H9 (cell line): ENCODE measurements at places on chromosomes 4 and X.

- no peak for DNase-seq
Observed at GRCh38 chr4:167966143-167966542, 126.2 kb upstream of the ANXA10 start.

GRCh38 chr4:31545755-31546154 lies 825.6 kb downstream of the PCDH7 start:
- no peak for DNase-seq

GRCh38 chr4:7973545-7973981 lies 33.9 kb upstream of the AFAP1 start:
- no peak for DNase-seq

DNA sequence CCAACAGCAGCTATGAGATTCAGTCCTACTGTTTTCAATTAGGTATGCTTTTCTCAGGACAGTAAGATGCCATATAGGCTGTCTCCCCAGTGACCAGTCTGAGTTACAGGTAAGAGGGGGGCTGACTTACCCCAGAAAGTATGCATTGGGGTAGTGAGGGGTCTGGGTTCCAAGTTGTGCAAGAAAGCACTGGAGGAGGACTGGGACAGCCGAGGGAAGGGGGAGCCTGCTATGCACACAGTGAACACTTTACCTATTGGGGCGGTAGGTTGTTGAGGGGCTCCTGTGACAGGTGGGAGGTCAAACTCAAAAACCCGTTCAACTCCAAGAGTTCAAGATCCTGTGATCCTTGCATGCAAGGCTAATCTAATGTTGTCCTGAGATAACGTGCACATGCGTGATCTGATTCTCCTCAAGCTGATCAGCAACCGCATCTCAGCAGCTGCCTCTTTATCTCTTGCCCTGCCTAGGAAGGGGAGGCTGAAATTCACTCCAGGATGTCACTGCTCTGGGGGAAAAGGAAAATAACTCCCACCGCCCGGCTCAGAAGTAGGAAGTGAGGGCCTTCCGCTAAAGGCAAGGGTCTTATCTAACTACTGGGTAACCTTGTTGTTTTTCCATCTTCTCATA lies 108.8 kb upstream of the KIT start:
- no peak for DNase-seq

GRCh38 chr4:174256277-174256713 lies 27.2 kb downstream of the FBXO8 start:
- DNase-seq: no peak

DNA sequence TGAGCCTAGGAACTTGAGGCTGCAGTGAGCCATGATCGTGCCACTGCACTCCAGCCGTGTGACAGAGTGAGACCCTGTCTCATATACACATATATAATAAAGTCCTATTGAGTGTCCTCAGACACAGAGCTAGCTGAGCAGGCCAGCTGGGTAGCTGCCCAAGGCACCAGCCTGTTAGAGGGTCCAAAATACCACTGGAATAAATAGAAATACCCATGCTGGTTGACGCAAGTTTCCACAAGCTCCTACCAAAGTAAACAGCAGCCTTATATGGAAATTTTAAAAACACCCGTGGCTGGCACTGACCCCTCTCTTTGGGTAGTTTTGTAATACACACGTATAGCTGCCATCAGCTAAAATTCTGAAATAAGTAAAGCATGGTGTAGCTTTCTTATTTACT lies 348.6 kb downstream of the BCOR start:
- DNase-seq: no peak

- DNase-seq: no peak
Observed at GRCh38 chr4:128951316-128951715, 141.8 kb downstream of the JADE1 start.

DNA sequence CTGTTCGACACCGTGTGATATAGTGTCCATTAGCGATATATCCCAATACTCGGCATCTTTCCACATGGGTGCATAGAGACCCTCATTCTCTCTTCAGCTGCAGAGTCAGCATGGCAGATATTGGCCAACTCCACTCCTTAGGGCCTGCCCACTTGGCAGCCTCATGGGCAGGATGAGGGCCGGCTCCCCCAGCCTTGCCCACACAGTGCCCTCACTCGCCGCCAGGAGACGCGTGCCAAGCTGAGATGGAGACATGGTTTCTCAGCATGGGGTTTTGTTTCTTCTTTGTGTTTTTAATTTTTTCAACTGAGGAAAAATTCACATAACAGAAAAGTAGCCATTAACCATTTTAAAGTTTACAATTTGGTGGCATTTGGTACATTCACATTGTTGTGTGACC lies 5.3 kb upstream of the PLXNA3 start:
- DNase-seq: no peak

DNA sequence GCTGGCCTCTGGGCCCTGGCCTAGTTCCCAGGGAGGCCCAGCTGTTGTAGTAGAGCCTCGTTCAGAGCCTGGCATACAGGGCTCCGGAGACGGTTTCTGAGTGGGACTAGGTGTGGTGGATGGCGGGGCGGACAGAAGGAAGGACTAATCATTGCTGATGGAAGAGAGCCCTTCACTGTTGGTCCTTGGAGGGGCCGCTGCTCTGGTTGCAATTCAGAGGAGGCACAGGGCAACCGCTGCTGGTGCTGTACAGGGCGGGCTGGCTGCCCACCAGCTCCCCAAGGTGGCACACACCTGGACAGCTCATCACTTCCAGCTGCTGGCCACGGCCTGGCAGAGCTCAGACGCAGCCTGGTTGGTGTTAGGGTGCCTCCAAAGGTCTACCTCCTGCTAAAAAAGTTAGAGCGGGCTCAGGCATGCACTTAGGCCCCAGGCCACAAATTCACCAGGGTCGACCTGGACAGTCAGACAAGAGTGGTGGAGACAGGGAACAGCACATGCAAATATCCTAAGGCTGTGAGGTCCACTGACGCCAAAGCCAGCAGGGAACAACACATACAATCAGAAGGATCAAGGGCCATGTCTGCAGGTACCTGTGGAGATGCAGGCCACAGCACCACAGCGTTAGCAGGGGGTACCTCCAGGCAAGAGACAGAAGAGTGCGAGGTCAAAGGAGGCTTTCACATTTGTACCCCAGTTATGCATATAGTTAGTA lies 7.5 kb upstream of the RNF4 start:
- DNase-seq: no peak

DNA sequence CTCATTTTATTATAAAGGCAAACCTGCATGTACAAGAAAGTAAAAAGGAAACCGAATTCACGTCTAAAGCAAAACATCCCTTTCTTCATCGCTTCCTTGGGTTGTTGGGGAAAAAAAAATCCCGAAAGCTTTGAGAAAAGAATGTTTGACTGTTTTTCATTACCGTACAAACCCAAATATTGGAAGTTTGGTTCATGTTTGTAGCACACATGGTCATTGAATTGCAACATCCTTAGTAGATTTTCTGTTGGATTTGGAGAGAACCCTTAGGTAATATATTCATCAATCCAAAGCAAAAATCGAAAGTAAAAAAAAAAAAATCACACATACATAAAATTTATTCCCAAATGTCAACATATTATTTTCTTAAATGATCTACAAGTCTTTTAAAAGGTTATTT lies 420.3 kb downstream of the MAPK10 start:
- DNase-seq: no peak

DNA sequence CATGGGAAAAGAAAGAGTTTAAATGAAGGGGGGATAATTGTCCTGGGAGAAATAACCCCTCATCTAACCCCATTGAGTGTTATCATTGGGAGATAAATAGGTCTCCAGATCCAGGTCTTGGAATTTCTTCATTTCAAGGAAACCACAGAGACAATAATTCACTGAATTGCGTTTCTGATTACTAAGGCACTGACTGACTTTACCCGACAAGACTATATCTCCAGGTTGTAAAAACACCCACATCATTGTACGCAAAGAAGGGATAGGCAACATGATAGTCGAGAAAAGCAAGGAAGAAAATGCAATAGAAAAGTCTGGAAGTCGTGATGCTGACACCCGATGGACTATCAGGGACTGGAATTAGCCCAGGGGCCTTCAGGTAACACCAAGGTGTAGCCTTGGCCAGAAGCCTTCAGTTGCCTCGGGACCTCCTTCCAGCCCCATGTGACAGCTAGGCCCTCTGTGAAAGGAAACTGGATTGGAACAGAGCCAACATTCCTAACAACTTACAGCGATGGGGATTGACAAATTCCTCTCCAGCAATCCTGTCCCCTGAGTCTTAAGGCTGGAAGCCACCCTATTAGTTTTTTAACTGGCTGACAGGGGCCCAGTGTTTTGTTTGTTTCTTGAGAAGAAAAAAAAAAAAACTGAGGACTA lies 46.5 kb upstream of the RAB9B start:
- no peak for DNase-seq

- no peak for DNase-seq
Observed at GRCh38 chr4:188596021-188596420, 456.8 kb downstream of the TRIML1 start.

GRCh38 chrX:24480400-24480865 lies 15.3 kb downstream of the PDK3 start:
- no peak for DNase-seq

GRCh38 chrX:96907516-96908272 lies 24.0 kb downstream of the RPA4 start:
- no peak for DNase-seq

- no peak for DNase-seq
Observed at GRCh38 chr4:143082701-143083100, 102.0 kb upstream of the USP38 start.

- DNase-seq: no peak
Observed at GRCh38 chr4:40190019-40190418, 6.8 kb upstream of the RHOH start.

- no peak for DNase-seq
Observed at GRCh38 chr4:146359771-146360170, 145.4 kb downstream of the REELD1 start.

- no peak for DNase-seq
Observed at GRCh38 chr4:116400480-116400879, 684.9 kb downstream of the TRAM1L1 start.

DNA sequence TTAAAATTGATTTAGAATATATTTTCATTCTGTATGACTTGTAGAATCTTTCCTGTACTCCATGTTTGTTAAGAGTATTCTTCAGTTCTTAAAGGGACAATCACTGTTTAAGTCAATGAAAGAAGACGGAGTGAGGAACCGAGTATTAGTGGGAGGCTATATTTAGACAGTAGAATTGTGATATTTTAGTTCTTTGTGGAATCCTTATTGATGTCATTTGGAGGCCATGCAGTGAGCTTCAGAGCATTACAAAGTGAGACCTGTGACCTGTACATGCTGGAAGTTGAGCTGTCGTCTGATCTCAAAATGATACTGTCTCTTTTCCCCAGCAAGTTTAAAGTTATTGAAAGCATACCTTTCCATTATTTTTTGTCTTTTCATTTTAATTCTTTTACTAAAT lies 394.7 kb downstream of the GALNTL6 start:
- DNase-seq: no peak

DNA sequence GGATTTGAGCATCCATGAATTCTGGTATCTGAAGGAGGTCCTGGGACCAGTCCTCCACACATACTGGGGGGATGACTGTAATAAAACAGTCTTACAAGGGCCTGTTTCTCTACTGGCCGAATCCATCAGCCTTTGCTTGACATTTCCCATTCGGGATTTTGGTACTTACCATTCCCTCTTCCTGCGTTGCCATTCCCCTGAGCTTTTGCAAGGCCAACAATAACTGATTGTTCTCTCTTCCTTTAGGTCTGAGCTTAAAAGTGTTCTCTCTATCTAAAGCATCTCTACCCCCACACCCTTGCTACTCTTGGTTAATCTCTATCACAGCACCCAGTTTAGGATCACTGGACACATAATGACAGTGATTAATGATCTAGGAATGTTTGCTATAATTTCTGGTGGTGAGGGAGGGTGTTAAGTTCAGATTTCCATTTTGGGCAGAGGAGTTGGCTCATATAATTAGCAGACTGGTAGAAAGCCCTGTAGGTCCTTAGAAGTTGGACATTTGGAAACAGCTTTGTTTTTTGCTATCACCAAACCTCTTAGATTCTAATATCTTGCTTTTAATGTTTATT lies 29.4 kb downstream of the TMA16 start:
- DNase-seq: no peak

DNA sequence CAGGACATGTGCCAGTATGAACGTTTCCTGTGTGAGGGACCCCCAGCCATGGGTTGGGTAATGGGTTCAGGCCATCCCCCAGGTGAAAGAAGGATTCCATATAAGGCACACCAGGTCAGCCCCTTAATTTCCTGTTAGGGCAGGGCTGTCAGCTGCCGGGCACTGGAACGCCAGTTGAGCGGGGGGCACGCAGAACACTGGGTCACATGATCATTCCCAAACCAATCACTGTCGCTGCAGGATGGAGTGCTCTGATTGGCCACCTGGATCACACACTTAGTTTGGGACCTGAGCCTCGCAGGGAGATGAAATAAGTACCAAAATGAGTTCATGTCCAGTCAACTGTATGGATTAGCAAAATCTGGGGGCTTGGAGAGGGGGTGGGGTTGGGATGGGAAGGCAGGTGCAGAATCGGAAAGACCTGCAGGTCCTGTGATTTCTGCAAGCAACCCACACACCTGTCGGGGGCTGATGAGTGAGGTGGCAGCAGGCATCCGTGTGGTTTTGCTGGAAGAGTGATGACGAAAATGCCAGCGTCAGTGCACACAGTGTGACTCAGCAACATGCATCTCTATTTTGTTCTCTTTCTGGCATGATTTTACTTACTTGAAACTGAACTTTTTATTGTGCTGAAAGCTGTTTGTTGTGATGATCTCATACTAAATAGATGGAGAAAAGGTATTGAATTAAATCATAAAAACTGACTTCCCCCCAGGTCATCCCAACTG lies 32.2 kb downstream of the RNF212 start:
- peak; percentile 46 for DNase-seq

GRCh38 chr4:57866468-57867171 lies 756.4 kb upstream of the IGFBP7 start:
- DNase-seq: no peak

DNA sequence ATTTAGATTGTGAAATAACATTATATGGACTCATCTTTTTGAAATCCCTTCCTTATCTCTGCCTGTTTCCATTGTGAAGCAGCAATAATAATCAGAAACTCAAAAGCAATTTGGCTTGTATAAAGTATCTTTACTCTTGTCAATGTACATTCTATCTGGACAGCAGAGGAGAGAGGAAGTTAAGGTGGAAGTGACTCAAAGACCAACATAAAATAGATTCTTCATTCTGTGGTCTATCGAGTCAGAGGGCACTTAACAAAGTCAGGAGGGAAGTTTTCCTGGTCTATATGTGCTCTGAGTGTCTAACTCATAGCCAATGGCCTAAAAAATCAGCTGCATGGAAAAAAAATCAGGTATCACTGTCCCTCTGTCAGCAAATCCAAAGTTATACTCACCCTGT lies 155.5 kb downstream of the EMCN start:
- DNase-seq: no peak

DNA sequence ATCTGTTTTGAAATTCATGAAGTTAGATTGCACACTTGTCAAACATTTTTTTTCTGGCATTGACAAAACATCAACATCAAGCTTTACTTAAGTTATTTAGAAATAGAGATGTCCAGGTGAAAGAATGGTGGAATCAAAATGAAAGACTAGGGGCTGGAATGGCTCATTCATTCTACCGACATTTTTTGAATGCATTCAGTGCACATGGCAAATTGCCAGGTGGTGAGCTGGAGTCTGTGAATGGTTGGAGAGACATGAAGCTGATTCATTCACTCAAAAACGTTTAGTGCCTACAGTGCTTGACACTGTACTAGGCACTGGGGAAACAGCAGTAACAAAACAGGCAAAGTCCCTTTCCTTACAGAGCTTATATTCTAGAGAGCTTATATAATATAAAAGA lies 292.4 kb downstream of the PPP1R2C start:
- DNase-seq: no peak

GRCh38 chrX:871626-872025 lies 241.0 kb downstream of the SHOX start:
- DNase-seq: no peak

GRCh38 chr4:154908168-154908567 lies 127.1 kb downstream of the RBM46 start:
- no peak for DNase-seq
